ENCODE measurements at places on chromosomes 7 and 10. TPM values are rescaled to one million over a fixed set of nuclear protein-coding genes. Genes with fewer than 3 reads are reported as not detected.

DNA sequence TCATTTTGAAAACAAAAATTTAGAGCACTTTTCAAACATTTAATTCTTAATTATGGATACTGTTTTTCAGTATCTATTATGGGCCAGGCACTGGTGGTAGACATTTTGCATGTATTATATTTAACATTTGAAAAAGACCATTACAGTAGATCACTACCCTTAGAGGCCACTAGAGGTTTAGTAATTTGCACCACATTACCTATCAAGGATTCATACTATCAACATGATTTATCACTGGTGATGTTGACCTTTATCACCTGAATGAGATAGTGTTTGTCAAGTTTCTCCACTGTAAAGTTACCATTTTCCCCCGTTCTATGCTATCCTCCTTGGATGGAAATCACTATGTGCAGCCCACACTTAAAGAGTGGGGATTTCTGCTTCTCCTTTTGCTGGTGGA, 4.4 kb upstream of the SNX13 start:
- DNase-seq: no peak

- DNase-seq: no peak
Measured at GRCh38 chr10:27241010-27241651, 534 bp upstream of the ACBD5 start.

GRCh38 chr10:124162136-124162535, 68.7 kb upstream of the CHST15 start:
- DNase-seq: no peak

- DNase-seq: no peak
Measured at GRCh38 chr7:101250324-101250723, 5.4 kb upstream of the FIS1 start.

DNA sequence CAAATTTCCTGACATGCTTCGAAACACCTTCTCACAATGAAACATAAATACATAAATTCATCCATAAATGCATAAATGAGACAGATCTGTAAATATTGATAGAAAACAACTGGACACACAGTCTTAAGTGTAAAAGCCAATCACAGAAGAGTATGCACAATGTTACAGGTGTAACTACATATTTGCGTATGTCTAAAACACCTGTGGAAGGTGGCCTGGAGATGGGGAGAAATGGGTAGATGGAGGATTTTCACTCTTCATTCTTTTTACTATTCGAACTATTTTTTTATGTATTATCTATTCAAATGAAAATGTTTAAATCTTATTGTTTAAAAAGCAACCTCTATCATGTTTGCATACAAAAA, 860 bp downstream of the IQUB start:
- no peak for DNase-seq

DNA sequence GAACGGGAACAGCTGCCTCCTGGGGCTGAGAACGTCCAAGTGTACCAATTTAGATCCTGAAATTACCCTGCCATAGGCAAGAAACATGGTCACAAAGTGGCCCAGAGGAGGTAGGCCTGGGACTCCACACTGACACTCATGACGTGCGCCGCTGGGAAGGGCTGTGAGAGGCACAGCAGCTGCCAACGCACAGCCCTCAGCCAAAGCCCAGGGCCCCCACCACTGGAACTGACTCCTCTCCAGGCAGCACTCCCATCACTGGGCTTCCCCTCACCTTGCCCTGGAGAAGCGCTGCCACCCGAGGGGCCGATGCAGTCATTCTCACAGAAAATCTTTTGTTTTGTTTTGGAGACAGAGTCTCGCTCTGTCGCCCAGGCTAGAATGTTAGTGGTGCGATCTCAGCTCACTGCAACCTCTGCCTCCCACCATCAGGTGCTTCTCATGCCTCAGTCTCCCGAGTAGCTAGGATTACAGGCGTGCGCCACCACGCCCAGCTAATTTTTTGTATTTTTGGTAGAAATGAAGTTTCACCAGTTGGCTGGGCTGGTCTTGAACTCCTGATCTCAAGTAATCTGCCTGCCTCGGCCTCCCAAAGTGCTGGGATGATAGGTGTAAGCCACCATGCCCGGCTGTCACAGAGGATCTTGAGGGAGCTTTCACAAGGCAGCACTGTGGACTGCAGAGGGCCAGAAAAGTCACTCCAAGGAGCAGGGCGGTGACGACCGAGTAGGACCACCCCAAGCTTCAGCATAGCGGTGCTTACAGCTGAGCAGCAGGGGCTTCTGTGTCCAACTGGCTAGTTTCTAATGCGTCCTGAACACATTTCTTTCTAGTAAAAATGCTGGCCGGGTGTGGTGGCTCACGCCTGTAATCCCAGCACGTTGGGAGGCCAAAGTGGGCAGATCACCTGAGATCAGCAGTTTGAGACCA, 13.5 kb downstream of the GUSB start:
- DNase-seq: no peak

GRCh38 chr7:138543739-138544138, 83.7 kb downstream of the TRIM24 start:
- DNase-seq: no peak

GRCh38 chr7:29038463-29038862, 80.3 kb upstream of the TRIL start:
- no peak for DNase-seq

GRCh38 chr10:64771253-64772050, 1250.3 kb downstream of the REEP3 start:
- DNase-seq: no peak

GRCh38 chr7:14738086-14738485, 164.5 kb downstream of the DGKB start:
- no peak for DNase-seq

- no peak for DNase-seq
Measured at GRCh38 chr10:74677951-74678350, 148.4 kb upstream of the KAT6B start.

GSTO2 gene
- total RNA-seq: 1.4 TPM

TAS2R4 gene
- total RNA-seq: 0.84 TPM

HYAL4 gene
- total RNA-seq: not detected

BLNK gene
- total RNA-seq: 5.3 TPM

CYP3A7 gene
- total RNA-seq: 2.8 TPM

ITIH5 gene
- total RNA-seq: 50.0 TPM
